ENCODE measurements at places on chromosomes 2 and 18.

GRCh38 chr2:4553241-4553640 lies 849.9 kb downstream of the DCDC2C start:
- DNase-seq, result no peak

DNA sequence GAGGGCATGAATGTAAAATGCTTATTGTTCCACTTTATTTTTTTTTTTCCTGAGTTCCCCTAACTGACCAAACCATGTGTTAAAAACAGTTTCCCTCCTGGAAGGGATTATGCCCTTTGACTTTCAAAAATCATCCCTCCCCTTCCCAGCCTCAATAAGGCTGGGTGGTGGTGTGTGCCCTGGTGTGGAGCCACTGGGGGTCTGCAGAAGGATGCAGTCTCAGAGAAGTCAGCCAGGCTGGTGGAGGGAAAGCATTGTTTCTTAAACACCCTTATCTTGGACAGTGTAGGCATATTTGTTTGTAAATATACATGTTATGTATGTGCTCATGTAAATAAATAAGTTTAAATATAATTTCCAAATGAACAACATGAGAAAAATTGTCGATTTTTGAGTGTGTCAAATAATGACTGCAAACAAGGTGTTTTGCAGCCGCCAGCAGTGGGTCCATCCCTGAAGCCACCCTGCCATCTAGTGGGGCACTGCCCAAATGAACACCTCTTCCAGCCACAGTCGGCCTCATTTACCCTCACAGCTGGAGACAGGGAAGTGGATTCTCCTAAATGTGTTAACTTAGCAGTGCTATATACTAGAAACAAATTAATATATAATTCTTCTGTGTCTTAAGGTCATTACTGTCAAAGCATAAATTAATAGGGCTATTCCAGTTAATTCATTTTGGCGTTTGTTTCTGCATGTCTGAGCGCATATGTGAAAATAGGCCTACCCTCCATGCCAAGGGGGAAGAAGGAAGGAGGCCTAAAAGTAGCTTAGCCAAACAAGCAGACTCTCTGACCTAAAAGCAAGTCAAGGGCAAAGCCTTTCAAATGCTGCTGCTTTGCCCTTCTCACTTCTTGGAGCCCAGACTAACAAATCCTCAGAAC lies 209.6 kb upstream of the PIK3C3 start:
- peak; percentile 2 for DNase-seq

DNA sequence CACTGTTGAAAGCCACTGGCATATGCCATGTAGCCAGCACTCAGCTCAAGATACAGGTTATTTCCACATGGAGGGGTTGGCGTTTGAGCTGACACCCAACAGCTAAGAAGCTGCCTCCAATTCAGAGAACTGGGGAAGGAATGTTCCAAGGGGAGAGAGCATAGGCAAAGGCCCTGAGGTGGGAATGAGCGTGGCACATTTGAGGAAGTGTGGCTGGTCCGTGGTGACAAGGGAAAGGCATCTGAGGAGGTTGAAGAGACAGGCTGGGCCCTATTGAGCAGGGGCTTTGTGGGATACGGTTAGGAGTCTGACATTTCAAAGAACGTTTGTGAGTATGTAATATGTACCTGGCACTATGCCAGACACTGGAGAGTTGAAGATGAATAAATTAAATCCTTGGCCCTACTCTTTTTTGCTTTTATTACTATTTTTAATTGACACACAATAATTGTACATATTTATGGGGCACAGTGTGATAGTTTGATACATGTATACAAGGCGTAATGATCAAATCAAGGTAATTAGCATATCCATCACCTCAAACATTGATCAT lies 27.6 kb upstream of the TMBIM1 start:
- no peak for DNase-seq

DNA sequence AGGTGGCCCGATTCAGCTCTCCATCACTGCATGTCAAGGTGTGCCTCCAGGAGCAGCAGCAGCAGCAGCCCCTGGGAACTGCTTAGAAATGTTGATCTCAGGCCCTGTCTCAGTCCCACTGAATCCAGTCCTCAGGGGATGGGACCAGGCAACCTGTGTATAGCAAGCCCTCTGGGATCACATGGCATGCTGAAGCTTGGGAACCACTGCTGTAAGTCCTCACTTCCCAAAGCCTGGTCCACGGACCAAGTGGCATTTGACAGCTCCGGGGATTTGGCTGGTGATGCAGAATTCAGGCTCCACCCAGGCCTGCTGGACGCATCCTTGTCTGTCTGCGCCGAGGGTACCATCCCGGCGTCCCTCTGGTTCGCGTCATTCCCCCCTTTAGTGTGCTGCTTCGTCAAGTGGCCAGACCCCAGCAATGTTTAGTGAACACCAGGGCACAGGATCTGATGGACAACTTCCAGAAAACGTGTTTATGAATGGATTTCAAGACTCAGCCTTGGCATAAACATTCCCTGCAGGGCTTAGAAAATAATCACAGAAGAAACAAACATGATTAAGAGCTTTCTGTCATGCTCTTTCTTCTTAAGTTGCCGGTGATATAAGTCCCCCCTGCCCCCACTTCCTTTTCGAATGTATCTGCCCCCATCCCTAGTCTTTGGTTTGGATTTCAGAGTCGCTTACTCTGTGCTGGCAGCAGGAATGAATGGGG lies 234.0 kb downstream of the GBX2 start:
- DNase-seq, result no peak
